ENCODE measurements at places on chromosomes 1 and 21. TPM values are rescaled to one million over a fixed set of nuclear protein-coding genes. Genes with fewer than 3 reads are reported as not detected.
A peak's percentile ranks its signal among the peaks of the same experiment; 100 is the strongest.

Gene APOBEC4
- not detected for total RNA-seq

Gene LCE1A
- total RNA-seq, result not detected

Gene IL10
- 4.1 TPM for total RNA-seq

Gene RGS13
- not detected for total RNA-seq

Gene UBE2Q1
- total RNA-seq, result 58.8 TPM

Gene LHX8
- not detected for total RNA-seq

Gene NEXN
- total RNA-seq, result 470 TPM

Gene OR4F16
- not detected for total RNA-seq

DNA sequence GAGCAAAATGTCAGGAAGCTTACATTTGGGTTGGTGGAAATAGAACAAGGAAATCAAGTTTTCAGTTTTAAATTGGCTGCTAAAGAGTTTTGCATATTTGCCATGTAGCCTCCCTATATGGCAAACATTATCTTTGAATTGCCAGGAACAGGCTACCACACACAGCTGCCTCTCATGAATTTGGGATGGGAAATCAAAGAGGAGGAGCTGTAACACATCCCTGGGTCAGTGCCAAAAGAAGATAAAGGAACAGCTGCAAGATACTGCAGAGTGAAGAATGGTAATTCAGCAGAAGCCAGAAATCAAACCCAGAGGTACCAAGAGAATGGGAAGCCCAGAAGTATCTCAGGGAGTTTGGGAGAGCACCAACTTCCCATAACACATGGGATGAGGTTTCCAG is 18.6 kb upstream of the RASAL2 start:
- no peak overlapping the region for H3K27ac ChIP-seq
- H3K4me1 ChIP-seq, result no peaks in the 10 kb centered on the region
- H3K36me3 ChIP-seq, result no peaks in the 10 kb centered on the region

GRCh38 chr1:4880626-4881025 is 226.2 kb downstream of the AJAP1 start:
- H3K4me3 ChIP-seq, result no peak overlapping the region
- no peaks in the 10 kb centered on the region for H3K4me1 ChIP-seq
- no peaks in the 10 kb centered on the region for H3K36me3 ChIP-seq
- no peak for DNase-seq
- no peak overlapping the region for H3K27ac ChIP-seq

DNA sequence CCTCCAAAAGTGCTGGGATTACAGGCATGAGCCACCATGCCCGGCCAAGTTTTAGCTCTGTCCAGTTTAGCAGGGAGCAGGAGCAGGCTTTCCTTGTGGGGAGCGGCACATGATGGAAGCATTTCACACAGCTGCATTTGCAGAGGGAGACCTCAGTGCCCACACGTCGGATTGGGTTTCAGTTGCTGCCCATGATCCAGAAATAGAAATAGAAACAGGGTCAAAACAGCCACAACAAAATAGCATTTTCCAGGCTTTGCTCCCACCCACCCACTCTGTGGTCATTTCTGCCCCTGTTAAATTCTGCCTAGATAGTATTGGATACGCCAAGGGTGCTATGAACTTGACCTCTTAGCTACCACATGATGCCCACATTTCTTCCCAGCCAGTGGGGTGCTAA is 128.4 kb downstream of the CNIH3 start:
- no peaks in the 10 kb centered on the region for H3K36me3 ChIP-seq
- H3K27me3 ChIP-seq, result no peaks in the 10 kb centered on the region
- no peak overlapping the region for H3K27ac ChIP-seq
- H3K4me1 ChIP-seq, result no peaks in the 10 kb centered on the region
- DNase-seq, result no peak
- no peak overlapping the region for H3K4me3 ChIP-seq

GRCh38 chr1:75233302-75233929 is 99.2 kb downstream of the LHX8 start:
- H3K36me3 ChIP-seq, result no peaks in the 10 kb centered on the region
- no peak for DNase-seq
- no peak overlapping the region for H3K27ac ChIP-seq
- H3K4me1 ChIP-seq, result no peaks in the 10 kb centered on the region
- no peak overlapping the region for H3K4me3 ChIP-seq

DNA sequence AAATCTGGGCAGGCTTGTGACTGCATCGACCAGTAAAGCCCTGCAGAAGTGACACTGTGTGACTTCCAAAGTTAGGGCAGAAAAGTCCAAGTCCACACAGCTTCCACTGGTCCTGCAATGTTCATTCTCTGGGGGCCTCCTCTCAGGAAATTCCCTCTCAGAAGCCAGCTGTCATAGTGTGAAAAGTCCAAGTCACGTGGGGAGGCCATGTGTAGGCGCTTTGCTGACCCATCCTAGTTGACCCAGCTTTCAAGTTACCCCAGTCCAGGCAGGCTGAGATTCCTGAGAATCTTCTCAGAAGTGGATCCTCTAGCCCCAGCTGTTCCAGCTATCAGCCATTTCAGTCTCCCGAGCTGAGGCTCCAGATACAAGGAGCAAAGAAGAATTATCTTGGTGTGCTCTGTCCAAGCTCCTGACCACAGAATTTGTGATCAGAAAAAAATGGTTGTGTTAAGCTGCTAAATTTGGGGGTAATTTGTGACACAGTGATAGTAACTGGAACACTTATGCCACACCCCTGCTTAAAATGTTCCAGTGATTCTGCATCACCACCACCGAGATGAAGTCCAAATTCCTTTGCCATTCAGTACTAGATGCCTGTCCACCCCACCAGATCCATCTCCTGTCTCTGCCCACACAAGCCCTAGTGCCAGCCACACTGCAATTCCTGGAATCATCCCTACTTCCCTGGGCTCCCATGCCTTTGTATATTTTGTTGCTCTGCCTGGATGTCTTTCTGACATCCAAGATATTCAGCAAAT is 2.5 kb upstream of the STUM start:
- peak; percentile 79 for DNase-seq
- no peaks in the 10 kb centered on the region for H3K36me3 ChIP-seq
- H3K4me1 ChIP-seq, result peaks cover 56% of the 10 kb centered on the region
- no peaks in the 10 kb centered on the region for H3K27me3 ChIP-seq
- H3K4me3 ChIP-seq, result no peak overlapping the region

GRCh38 chr21:26797878-26798456 is 47.2 kb downstream of the ADAMTS1 start:
- no peak overlapping the region for H3K4me3 ChIP-seq
- no peak overlapping the region for H3K27ac ChIP-seq
- H3K27me3 ChIP-seq, result no peaks in the 10 kb centered on the region

GRCh38 chr1:153120945-153121344 is 7.6 kb upstream of the SPRR2F start:
- no peak for DNase-seq
- no peaks in the 10 kb centered on the region for H3K4me1 ChIP-seq
- no peaks in the 10 kb centered on the region for H3K36me3 ChIP-seq
- H3K27me3 ChIP-seq, result no peaks in the 10 kb centered on the region

- no peak overlapping the region for H3K27ac ChIP-seq
- DNase-seq, result no peak
- H3K36me3 ChIP-seq, result peaks cover 16% of the 10 kb centered on the region
- H3K4me3 ChIP-seq, result peak overlapping the region; percentile 96
- no peaks in the 10 kb centered on the region for H3K27me3 ChIP-seq
These were observed 2.8 kb downstream of the CERS2 start for GRCh38 chr1:150971583-150972416.

DNA sequence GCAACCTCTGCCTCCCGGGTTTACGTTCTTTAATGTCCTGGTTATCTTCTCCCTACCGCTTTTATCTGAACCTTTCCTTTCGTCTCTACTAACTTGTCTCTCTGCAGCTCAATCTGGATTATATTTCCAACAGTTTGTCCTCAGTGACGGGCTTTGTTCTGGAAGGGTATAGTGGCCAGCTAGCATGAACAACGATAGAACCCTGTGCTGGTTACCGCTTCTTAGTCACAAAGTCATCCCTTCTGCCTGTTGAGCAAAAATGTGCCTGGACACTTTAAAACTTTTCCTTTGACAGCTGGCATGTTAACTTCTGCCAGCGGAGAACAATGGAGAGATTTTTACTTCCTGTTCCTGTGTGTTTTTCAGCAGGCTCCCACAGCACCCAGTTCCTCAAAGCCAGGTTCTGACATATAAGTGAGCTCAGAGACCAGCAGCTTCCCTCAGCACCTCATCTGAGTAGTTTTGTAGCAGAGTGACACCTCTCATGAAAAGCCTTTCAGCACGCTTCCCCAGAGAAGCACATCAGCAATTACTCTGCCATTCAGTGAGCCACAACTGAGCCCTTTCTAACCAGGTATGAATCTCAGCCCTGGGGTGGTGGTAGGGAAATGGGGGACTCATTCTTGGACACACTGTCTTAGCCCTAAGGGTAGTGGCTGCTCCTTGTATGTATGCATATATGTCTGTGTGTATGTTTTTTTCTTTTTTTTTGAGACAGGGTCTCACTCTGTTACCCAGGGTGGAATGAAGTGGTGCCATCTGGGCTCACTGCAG is 23.6 kb upstream of the CCDC17 start:
- H3K27me3 ChIP-seq, result no peaks in the 10 kb centered on the region
- peak overlapping the region; percentile 33 for H3K27ac ChIP-seq
- no peak overlapping the region for H3K4me3 ChIP-seq
- H3K4me1 ChIP-seq, result peaks cover 7% of the 10 kb centered on the region

GRCh38 chr1:170168265-170168664 is 22.5 kb downstream of the NTMT2 start:
- H3K27ac ChIP-seq, result no peak overlapping the region
- no peak for DNase-seq
- no peaks in the 10 kb centered on the region for H3K27me3 ChIP-seq

GRCh38 chr1:186915555-186915954 is 86.8 kb downstream of the PLA2G4A start:
- H3K4me1 ChIP-seq, result no peaks in the 10 kb centered on the region
- H3K27me3 ChIP-seq, result no peaks in the 10 kb centered on the region
- no peak overlapping the region for H3K4me3 ChIP-seq
- no peaks in the 10 kb centered on the region for H3K36me3 ChIP-seq
- no peak for DNase-seq
- H3K27ac ChIP-seq, result no peak overlapping the region

GRCh38 chr1:2098839-2099785 is 48.9 kb downstream of the PRKCZ start:
- H3K27me3 ChIP-seq, result no peaks in the 10 kb centered on the region
- H3K4me3 ChIP-seq, result no peak overlapping the region
- no peak overlapping the region for H3K27ac ChIP-seq
- no peaks in the 10 kb centered on the region for H3K36me3 ChIP-seq
- H3K4me1 ChIP-seq, result no peaks in the 10 kb centered on the region

DNA sequence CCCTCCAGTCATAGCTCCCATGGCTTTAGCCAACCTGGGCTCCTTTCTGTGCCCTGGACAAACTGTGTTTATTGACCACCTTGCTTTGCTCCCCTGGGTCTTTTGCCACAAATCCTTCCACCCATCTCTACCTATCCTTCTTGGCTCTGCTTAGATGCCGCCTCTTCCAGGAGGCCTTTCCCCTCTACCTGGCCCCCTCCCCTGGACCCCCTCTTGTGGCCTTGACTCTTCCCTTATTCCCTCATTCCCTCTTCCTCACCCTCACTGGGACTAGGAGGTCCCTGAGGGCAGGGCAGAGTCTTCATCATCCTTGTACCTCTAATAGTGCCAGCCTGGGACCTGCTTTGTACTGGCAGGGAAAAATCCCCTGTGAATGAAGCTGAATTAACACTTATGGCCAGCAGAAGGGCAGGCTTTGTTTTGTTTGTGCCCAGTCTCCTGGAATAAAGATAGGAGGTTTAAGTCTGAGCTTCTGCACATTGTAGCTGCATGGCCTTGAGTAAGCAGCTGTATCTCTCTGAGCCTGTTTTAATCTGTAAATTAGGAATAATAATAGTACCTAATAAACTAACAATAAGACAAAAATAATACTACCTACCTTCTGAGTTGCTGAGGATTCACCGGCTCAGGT is 13.7 kb downstream of the PTPRU start:
- no peaks in the 10 kb centered on the region for H3K4me1 ChIP-seq
- no peak overlapping the region for H3K27ac ChIP-seq
- no peak for DNase-seq

DNA sequence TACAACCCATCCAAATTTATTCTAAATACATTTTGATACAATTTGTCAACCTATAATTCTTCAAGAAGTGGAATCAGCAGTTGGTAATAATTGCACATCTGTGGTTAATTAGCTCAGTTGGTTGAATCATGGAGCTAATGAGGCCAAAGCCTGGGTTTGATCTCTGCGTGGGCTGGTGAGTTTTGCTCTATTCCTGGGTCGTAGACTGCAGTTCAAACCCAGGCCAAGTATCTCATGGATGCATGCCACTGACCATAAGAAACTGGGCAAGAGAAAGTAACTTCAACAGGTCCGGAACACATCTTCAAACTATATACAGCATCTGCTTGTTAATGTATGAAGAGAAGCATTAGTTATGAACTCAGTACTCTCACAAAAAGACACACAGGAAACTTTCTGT is 779.7 kb downstream of the USP25 start:
- H3K27ac ChIP-seq, result no peak overlapping the region
- DNase-seq, result no peak
- H3K4me3 ChIP-seq, result no peak overlapping the region
- no peaks in the 10 kb centered on the region for H3K36me3 ChIP-seq

GRCh38 chr1:10553118-10553517 is 78.4 kb downstream of the PEX14 start:
- H3K36me3 ChIP-seq, result no peaks in the 10 kb centered on the region
- H3K27ac ChIP-seq, result no peak overlapping the region
- H3K27me3 ChIP-seq, result no peaks in the 10 kb centered on the region
- H3K4me1 ChIP-seq, result peaks cover 17% of the 10 kb centered on the region

DNA sequence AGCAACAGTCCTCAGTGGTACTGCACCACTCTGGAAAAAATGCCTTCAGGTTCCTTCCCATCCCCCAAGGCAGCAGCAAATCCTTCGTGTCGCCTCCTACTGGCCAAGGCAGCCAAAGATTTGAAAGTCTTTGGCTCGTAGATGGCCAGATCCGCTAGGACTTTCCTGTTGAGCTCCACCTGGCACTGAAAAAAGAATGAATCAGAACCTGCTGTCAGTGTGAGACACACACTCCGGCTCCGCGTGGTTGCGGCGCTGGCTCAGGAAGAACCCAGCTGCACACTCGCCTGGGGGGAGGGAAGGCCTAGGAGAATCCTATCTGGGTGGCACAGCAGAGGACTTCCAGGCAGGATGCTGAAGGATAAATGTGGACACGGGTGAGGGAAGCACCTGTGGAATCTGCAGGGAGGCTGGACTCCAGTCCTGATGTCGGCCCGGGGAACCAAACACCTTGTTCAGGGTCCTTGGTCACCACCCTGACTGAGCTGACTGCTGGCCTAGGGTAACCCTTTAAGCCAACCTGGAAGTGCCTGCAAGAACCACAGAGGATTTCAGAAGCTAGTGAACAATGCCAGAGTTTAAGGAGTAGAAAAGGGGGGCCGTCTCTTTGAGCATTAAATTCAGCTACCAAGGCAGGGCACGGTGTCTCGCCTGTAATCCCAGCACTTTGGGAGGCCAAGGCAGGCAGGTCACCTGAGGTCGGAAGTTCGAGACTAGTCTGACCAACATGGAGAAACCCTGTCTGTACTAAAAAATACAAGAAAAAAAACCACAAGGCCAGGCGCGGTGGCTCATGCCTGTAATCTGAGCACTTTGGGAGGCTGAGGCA is 3.2 kb upstream of the CCNL2 start:
- no peak overlapping the region for H3K27ac ChIP-seq
- peaks cover 58% of the 10 kb centered on the region for H3K4me1 ChIP-seq
- DNase-seq, result no peak
- no peak overlapping the region for H3K4me3 ChIP-seq
- no peaks in the 10 kb centered on the region for H3K27me3 ChIP-seq

- no peak for DNase-seq
- no peak overlapping the region for H3K27ac ChIP-seq
- no peaks in the 10 kb centered on the region for H3K27me3 ChIP-seq
- no peaks in the 10 kb centered on the region for H3K4me1 ChIP-seq
- no peak overlapping the region for H3K4me3 ChIP-seq
- H3K36me3 ChIP-seq, result peaks cover 96% of the 10 kb centered on the region
These were observed 27.2 kb upstream of the SHISA4 start for GRCh38 chr1:201861448-201861847.

GRCh38 chr1:112502826-112503225 is 5.9 kb upstream of the WNT2B start:
- no peaks in the 10 kb centered on the region for H3K4me1 ChIP-seq
- no peak overlapping the region for H3K4me3 ChIP-seq
- no peaks in the 10 kb centered on the region for H3K36me3 ChIP-seq
- H3K27me3 ChIP-seq, result peaks cover 8% of the 10 kb centered on the region
- no peak overlapping the region for H3K27ac ChIP-seq
